Mucosa of gallbladder (tissue), 1 donor: ENCODE measurements at places on chromosomes 3 and 15.

GRCh38 chr3:121992601-121993560, 29.2 kb downstream of the ILDR1 start:
- DNase-seq, result no peak

DNA sequence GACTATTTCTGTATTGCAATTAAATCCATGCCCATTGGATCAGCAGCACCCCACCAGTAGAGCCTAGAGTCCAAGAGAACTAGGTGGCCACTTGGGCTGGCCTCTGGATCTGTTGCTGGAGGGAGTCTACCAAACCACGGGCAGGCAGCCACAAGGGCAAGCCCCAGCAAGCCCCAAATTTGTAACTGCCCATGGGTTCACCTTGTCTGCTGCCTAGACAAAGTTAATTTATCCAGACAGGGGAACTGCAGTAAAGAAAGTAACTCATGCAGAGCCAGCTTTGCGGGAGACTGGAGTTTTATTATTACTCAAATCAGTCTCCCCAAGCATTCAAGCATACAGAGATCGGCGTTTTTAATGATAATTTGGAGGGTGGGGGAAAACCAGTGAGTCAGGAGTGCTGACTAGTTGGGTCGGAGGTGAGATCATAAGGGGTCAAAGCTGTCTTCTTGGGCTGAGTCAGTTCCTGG, 74.0 kb upstream of the TERB2 start:
- DNase-seq, result no peak

DNA sequence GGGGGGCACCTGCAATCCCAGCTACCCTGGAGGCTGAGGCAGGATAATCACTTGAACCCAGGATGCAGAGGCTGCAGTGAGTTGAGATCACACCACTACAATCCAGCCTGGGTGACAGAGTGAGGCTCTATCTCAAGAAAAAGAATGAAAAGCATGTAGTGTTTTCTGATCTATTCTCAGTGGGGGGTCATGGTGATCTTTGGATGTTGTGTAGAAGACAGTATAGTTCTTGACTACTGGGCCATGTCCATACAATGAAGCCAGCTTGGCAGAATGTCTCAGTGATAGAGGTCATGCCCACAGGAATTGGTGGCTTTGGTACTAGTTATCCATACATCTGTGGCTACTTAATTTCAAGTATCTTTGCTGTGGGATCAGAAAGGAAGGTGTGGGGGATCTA, 26.8 kb upstream of the NANOGP8 start:
- no peak for DNase-seq

GRCh38 chr15:34147371-34148140, 45.7 kb downstream of the PGBD4 start:
- no peak for DNase-seq

DNA sequence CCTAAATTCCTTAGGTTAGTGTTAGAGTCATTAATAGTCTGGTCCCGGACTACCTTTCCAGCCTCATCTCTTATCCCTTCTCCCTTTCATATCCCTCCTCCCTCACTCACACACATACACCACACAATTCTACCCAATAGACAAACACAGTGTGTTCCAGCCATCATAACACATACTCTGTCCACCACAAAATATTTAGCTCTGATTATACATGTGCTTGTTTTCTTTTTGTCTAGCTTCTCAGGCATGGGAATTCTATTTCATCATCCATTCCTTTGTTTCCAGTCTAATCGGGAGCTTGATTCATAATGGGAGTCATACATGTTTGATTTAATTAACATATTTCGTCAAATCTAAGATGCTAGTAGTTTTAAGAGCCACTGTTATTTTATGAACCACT, 161.8 kb upstream of the BFSP2 start:
- no peak for DNase-seq

- no peak for DNase-seq
These were observed 212.5 kb downstream of the CHST2 start for GRCh38 chr3:143332026-143332425.

DNA sequence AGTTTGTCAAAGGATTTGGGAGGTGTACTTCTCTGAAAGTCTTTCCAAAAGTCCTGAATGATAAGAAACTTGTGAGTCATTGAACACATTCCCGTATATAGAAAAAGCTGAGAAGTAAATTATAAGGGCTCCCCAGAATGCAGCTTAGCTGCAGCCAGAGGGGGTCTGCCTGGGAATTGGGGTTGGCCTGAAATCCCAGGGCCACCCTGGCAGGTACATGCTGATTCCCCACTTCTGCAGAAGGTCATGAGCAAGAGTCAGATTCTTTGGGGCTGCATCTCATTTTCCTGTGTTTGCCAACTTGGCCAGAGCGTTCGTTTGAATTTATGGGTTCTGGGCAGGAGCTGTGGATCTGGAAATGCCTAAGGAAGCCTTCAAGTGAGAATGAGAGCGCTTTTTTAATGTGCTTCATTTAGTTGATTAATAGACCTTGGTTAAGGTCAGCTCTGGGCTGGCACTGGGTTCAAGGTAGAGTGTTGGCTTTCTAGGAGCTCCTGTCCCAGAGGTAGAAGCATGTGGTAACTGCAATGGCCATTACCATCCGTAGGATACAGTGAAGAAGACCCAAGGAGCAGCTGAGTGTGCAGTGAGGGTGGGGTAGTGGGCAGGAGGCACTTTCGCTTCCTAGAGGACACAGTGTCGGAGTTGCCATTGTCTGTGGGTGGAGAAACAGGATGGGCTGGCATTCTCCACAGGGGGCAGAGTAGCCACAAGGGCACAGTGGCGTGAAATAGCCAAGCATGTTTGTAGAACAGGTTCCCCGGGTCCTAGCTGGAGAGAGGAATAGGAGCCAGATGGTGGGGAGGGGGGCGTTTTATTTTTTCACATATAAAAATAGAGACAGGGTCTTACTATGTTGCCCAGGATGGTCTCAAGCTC, 3.2 kb downstream of the SLC6A6 start:
- DNase-seq, result peak; percentile 65

DNA sequence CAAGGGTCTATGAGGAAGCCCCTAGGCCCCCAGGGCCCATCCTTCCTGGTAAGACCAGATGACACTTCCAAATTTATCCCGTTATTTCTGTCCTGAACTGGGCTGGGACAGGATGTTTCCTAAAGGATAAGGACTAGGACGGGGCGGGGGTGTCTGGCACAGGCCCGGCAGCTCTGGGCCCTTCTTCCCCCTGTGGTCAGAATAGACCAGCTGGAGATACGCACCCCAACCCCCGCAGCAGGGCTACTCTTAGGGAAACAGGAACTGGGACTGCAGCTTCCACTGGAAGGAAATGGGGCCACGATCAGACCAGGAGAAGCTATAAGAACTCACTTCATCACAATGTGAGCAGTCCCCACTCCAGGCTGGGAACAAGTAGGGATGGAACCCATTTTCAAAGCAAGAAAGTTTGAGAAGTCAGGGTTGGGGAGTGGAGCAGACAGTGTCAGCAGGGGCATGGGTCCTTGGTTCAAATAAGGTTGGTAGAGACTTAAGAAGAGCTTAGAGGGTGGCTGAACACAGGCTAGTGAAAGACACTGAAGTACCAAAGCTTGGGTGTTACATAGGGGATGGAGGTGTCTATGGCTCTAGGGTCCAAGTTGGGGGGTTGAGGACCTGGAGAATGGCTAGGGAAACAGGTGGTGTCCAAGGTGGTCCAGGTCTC, 1.1 kb downstream of the NCKIPSD start:
- DNase-seq, result peak; percentile 31

- no peak for DNase-seq
These were observed 51.8 kb upstream of the PPARG start for GRCh38 chr3:12237076-12237475.

DNA sequence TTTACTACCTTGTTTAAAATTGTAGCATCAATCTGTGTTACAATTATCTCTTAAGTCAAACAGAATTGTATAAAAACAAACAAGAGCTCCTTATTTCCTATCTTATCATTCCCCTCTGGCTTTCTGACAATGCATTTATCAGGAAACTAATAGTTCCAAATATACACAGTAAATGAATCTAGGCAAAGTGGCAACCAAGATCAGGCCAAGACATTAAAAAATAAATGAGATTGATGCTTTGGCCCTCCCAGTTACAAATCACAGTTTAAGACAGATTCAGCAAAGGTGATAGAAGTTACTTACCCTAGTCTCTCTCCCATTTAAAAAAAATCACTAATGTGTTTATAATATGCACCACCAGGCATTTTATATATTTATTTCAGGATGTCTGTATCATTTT, 236.7 kb downstream of the EPHA3 start:
- DNase-seq, result no peak

DNA sequence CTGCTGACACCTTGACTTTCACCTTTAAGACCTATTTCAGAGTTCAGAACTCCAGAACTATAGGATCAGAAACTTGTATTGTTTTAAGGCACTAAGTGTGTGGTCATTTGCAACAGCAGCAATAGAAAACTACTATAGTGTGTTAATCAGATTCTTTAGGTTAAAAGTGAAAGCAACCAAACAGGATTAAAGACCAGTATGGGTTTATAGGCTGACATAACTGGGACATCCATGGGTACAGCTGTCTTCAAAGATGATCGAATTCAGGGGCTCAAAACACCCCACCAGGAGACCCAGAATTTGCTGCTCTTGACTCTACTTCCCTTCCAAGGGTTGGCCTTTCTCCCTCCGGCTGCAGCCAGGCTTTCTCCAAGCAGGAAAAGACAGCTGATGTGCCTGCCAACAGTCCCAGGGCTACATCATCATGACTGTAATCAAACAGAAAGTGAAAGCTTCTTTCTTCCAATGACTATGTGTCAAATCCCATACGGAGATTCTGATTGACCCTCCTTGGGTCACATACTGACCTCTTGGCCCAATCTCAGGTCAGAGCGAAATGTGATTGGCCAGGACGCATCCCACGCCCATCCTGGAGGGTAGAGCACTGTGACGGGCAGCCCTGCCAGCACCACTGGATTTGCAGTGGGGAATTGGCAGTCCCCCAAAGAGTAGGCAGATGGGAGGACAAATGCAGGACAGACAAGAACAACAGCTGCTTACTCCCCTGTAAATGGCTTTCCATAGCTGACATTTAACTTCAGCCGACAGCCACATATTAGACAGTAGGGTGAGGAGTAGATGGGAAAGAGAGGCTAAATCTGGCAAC, 51.4 kb upstream of the RNF7 start:
- DNase-seq, result peak; percentile 27

GRCh38 chr15:36106640-36107335, 472.6 kb upstream of the CDIN1 start:
- DNase-seq, result no peak

- DNase-seq, result no peak
These were observed 189.4 kb downstream of the FEZF2 start for GRCh38 chr3:62183969-62184368.

DNA sequence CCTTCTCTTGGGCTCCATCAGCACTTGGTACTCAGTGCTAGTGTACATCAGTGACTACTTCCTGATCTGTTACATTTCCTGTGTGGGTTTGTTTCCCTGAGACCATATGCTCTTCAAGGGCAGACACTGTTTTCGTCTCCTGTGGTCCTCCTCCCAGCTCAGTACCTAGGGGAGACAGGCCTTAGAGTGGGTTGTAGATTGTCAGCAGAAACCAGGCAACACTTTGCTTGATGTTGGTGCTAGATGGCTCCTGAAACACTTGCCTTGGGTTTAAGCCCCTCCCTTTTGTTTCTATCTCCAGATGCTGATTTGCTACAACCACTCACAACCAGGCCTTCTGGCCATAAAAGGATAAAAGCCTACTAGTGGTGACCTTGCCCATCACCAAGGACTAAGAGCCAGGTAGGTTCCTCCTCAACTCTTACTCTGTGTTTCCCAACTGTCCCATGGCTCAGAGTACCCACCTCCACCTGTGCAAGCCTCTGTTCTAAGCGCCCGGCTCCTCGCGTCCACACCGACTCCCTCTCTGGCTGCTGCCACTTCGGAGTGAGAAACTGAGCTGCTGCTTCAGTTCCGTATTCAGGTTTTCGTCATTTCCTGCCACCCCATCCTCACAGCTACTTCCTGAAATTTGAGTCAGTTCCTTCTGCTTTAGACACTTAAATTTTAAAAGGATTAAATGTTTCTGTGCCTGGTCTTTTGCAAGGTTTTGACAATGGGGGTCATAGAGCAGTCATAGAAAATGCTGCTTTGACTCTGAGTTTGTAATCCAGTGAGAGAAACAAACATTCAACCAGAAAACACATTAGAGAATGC, at the start of gene HCLS1:
TSS of gene HCLS1 (minus strand) at position 548 of the 816 bp plus-strand sequence. CDS start 2,556 bp downstream, outside the sequence.
- peak; percentile 41 for DNase-seq

DNA sequence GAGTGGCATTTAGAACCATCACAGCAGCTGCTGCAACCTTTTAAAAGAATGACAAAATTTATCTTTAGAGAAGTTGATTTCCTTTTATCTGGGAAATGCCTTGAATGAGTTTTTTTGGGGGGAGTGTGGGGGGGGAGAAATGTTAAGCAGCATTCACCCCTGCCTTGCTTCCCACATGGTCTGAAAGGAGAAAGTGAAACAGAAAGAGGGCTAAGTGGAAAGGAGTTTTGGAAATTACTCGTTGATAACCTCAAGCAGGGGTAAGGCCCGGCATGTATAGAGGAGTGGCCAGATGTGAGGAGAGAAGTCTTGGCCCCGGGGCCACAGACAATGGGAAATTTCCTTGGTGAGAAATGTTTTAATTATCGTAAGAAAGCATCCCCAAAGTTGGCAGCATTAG, 23.5 kb downstream of the B3GALNT1 start:
- DNase-seq, result no peak

DNA sequence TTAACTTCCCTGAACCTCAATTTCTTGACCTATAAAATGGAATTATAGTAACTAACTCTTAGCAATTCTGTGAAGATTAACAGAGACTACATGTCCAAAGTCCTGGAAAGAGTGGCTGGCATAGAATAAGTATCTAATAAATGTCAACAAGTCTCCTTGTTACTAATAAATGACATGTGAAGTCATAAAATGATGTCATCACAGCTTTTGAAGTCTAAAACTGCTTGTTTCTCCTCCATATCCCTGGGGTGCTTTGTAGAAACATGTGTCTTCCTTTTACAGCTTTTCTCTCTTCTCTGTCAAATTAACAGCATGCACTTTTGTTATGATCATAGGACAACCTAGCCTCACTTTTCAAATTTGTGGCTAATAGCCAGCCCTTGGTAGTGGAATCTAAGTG, 510.2 kb downstream of the NTRK3 start:
- no peak for DNase-seq

DNA sequence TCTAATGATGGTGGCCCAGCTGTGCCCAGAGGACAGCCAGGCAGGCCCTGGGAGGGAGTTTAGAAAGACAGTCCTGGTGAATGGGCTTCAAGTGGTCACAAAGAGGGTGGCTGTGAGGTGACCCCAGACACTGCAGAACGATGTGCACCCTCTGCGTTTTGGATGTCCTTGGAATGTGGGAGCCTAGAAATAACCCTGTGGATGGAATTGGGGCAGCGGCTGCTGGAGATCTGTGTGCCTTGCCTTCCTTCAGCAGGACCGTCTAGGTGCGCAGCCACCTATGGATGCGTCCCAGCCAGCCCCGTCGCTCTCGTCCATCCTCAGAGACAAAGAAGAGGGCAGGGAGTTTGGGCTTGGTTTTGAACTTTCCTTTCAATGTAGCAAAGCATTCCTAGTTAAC, 46.5 kb downstream of the KLHL25 start:
- DNase-seq, result no peak
